HS-27A (cell line): ENCODE measurements at places on chromosomes 4 and X.

- no peak for DNase-seq
These were observed 37.1 kb upstream of the TBC1D9 start for GRCh38 chr4:140793291-140793690.

- no peak for DNase-seq
These were observed 79.0 kb downstream of the DIAPH2 start for GRCh38 chrX:96763608-96764007.

DNA sequence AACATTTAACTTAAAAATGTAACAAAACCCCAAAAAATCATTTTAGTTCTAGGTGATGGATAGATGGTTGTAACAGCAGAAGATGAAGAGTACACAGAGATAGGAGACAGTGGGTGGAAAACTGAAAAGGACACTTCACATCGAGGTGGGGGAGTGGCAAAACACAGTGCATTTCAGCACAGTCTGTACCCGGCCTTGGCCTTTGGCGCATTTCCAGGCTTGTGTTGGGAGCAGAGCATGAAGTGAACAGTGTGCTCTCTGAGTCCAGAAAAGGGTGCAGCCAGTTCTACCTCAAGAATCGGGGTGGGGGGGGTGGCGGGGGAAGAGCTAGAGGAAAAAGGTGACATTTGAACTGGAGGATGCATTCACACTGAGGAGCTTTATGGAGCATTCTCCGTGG is 4.3 kb downstream of the TSPYL2 start:
- DNase-seq = no peak

DNA sequence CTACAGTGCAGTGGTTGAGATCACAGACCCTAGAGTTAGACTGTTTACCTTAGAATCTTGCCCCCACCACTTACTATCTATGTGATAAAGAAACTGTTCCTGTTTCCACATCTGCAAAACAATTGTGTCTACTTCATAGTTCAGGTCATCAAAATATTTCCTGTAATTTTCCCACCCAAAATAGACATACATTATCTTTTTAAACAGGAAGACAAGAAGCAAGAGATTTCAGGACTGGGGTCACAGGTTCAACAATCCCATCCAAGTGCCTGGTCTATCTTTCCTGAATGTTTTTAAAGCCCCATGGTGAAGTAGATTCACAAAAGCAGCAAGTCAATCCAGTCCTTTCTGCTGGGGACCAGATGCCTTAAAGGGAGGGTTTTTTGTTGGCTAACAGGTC is 41.8 kb upstream of the CT47C1 start:
- DNase-seq = no peak

- DNase-seq = no peak
These were observed 53.4 kb downstream of the WDR19 start for GRCh38 chr4:39235696-39236095.
